ENCODE measurements at places on chromosomes 6 and 20.

DNA sequence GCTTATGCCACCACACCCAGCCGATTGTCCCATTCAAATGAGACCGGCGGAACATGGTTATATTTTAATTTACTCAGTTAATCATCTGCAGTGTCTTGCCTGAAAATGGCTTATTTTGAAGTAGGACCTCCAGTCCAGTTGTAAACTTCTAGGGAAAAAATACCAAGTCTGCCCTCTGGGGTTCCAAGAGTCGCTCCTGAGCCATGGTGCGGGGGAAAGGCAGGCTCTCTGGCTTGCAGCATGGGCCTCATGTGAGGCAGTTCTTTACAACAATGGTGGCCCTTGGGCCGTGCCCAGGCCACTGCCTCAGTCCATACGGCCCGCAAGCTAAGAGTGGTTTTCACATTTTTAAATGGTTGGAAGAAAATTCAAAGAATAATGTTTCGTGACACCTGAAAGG, 62.7 kb upstream of the XRN2 start:
- DNase-seq: no peak

DNA sequence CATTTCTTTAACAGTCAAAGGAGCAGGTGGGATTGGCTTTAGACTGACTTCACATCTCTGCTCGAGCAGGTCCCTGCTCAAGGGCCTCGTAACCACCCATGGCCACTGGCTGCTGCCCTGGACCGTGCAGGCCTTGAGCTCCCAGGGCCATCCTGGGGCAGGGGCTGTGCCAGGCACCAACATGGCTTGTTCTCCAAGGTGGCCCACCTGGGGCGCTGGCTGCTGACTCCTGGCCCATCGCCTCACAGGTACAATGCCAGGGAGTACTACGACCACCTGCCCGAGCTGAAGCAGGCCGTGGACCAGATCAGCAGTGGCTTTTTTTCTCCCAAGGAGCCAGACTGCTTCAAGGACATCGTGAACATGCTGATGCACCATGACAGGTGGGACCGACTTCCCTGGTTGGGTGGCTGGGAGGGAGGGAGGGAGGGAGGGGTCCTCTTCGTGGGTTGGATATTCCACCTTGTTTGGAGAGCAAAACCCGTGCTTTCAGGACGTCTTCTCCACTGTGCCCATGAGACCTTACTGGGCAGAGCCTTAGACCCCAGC, 46.1 kb downstream of the PYGB start:
- DNase-seq: no peak

DNA sequence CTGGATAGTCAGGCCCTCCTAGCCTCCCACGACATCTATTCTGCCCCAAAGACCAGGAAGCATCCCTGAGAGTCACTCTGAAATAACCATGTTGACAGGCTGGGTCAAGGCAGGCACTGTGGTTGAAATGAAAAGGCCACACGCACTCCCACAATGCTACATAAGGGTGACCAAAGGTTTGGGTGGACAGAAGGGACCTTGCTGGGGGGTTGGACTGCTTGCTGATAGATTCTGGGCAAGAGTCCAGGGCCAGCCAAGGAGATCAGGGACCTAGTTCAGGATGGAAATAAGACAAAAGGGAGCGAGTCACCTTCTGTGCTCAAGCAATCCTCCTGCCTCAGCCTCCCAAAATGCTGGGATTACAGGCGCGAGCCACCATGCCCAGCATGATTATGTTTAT, 32.5 kb upstream of the DSN1 start:
- no peak for DNase-seq

- no peak for DNase-seq
Measured at GRCh38 chr20:11646359-11646758, 271.3 kb upstream of the BTBD3 start.

GRCh38 chr20:21265261-21266190, 37.6 kb upstream of the XRN2 start:
- no peak for DNase-seq

DNA sequence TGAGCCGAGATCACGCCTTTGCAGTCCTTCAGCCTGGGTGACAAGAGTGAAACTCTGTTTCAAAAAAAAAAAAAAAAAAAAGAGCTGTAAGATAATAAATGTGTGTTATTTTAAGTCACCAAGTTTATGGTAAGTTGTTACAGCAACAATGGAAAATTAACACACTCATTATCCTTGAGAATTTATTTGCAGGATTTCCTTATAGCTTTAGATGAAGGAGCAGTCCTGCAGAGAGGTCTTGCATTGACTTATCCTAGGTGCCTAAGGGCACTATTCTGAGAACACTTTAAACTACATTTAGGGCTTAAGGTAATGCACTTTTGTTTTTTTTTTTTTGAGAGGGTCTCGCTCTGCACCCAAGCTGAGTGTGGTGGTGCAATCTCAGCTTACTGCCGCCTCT, 13.8 kb upstream of the SCAF8 start:
- no peak for DNase-seq

GRCh38 chr6:161023316-161023715, 31.7 kb downstream of the MAP3K4 start:
- DNase-seq: no peak

GRCh38 chr20:24693466-24694156, 224.2 kb downstream of the SYNDIG1 start:
- DNase-seq: no peak

GRCh38 chr6:34718976-34719375, 22.4 kb upstream of the ILRUN start:
- DNase-seq: no peak

DNA sequence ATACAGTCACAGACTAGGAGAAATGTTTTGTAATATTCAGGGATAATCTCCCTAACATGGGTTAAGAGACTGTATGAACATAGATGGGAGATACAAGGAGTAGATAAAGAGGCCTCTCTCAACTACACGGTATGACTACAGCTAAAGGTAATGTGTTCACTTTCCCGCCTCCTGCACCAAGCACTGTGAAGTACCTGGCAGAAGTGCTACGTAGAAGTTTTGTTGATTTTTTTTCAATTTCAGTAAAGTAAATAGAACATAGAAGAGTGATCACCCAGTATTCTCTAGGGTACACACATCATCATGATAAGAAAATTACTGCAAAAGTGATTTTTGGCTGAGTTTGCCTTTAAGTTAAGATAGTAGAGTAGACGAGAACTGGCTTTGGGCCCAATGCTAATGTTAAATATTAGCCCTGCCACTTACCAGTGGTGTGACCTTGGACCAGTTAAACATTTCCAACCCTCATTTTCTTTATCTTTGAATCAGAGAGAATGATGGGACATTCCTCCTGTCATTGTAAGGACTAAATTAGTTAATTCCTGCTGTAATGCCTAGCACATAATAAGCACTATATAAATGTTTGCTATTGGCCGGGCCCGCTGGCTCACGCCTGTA, 183.6 kb downstream of the COL9A1 start:
- DNase-seq: no peak

GRCh38 chr20:64146936-64147477, 17.2 kb upstream of the MYT1 start:
- no peak for DNase-seq

DNA sequence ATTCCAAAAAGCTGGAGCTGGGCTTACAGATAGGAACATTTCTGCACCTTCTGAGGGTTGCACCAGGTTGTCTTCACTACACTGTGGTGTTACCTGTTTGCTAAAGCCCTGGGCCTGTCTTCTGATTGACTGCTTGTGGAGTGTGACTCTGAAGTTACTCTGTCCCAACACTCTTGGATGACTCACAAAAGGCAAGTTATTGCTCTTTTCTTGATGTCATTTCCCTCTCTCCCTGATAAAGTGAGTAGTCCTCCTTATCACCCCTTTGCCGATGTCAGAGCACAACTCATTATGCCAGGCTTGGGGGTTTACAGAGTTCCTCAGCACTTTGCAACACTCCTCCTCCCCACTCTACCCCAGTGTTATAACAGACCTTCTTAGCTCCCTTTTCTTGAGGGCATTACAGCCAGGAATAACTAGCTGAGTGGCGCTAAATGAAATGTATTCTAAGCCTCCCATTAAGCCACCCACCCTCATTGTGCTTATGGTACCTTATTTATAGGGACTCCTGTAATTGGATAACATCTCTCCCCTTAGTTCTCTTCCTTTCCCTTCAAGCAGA, 36.1 kb upstream of the NKX2-4 start:
- no peak for DNase-seq

DNA sequence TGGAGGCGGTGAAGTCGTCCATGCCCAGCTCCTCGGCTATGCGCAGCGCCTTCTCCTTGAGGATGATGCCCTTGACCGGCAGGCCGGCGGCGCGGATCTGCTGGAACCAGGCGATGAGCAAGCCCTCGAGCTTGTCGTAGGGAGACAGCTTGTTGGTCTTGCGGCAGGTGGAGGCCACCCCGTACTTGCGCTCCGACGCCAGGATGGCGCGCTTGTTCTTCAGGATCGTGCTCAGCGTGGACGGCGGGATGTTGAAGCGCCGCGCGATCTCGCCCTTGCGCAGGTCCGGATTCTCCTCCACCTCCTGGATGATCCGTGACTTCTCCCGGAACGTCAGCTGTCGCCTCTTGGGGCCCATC, 435 bp downstream of the CENPB start:
- DNase-seq: no peak

GRCh38 chr20:39376788-39377187, 414.6 kb downstream of the DHX35 start:
- DNase-seq: no peak

DNA sequence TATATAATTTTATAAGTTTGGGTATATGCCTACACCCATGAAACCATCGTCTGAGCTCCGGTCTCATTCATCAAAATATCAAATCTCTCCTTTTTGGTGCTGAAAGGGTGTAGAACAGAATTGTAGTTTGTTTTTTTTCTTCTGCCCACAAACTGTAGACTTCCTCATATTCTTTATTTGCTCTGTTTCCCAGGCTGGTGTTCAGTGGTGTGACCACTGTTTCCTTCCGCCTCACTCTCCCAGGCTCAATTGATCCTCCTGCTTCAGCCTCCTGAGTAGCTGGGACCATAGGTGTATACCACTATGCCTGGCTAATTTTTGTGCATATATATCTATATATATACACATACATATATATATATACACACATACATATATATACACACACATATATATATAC, 139.6 kb upstream of the HCRTR2 start:
- DNase-seq: no peak

DNA sequence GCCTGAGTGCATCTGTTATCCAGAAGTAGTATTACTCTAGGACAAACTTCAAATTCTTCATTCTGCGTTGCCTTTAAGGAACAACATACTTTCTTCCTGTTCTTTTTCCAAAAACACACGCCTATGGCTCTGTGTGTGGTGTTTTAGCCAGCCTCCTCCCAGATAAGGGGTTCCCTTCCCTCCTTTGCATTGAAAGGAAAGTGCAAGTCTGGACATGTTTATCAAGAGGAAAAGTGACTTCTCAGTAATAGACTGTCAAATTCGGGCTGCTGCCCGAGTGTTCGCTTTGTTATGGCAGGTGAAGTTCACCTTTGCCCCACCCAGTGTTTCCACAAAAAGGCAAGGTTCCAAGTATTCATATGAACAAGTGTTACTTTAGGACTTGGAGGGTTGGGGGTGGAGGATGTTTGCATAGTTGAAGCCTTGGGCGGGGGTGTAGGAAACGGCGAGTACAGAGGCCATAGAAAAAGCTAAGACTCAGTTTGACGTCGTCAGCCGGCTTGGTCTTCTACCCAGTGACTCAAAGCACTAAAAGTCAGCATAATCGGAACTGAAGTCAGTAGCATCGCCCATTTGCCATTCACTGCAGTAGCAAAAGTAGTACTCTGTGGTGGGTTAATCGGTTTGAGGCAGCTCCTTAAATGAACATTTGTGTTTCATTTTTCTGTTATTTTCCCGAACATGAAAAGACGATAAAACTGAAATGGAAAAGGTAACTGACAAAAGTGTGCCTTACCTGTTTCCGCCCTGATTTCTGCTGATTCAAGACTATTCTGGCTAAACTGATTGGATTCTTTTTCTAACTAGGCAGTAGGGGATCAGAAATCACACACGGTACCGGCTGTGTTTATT, 12.5 kb downstream of the PRDM1 start:
- DNase-seq: peak; percentile 85

DNA sequence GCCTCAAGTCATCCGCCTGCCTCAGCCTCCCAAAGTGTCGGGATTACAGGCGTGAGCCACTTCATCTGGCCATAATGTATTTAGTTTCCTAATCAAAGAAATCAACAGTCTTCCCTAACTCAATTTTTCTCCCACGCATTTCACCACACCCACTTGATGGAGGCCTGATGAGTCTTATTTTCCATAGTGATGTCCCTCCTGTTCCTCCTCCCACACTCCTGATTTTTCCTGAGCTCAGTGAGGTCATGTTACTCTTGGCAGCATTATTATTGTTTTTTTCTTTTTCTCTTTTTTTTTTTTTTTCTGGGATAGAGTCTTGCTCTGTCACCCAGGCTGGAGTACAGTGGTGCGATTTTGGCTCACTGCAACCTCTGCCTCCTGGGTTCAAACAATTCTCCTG, 8.9 kb downstream of the ABRACL start:
- no peak for DNase-seq

GRCh38 chr6:141634269-141634668, 498.5 kb upstream of the GJE1 start:
- no peak for DNase-seq

GRCh38 chr6:29611426-29611825, 21.6 kb downstream of the GABBR1 start:
- no peak for DNase-seq

DNA sequence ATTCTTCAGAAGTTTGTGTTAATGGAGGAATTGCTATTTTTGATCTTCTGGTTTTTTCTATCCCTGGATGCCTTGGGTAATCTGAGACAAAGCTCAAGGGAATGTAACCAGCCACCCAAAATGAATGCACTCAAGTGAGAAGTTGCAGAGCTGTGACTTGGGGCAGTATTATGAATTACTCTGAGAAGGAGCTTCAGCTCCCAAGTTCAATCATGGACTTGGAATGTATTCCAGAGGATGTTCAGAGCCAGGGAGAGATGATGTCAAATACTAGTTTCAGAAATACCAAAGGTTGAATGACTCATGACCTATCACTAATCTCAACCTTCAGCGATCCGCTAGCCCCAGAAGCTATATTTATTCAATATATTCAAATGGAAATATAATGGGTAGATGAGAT, 375.2 kb upstream of the PLCB4 start:
- DNase-seq: no peak

DNA sequence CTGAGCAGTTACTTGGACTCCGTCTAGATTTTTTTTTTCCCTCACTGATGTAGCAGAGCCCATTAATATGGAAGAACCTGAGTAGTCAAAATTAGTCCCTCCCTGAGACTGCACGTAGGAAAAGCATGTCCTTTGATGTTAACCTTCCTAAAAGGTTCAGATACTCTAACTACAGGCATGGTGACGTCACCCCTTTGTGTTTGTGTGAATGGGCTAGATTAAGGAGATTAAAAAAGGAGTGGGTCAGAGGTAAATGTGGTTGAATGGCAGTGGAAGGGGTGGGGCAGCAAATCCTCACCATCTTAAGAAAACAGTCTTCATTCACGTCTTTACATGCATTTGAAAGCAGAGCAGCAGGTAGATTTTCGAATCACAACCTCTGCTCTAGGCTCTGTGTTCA, 521.1 kb downstream of the TFAP2B start:
- DNase-seq: no peak

GRCh38 chr6:147782302-147782701, 273.8 kb downstream of the SAMD5 start:
- DNase-seq: no peak

GRCh38 chr6:135972586-135972985, 121.1 kb downstream of the PDE7B start:
- no peak for DNase-seq

GRCh38 chr6:101454106-101454676, 60.7 kb downstream of the GRIK2 start:
- no peak for DNase-seq

Data from central memory CD4-positive, alpha-beta T cell (primary cell).